Activated CD4-positive, CD25-positive, alpha-beta regulatory T cell treated with anti-CD3 and anti-CD28 coated beads, Interleukin-2, amount 50 U/mL, for 24 hours (primary cell): ENCODE measurements at places on chromosomes 3 and 15.

GRCh38 chr3:188154809-188155574 lies 1.0 kb downstream of the LPP start:
- no peak for ATAC-seq

- ATAC-seq: no peak
Observed at GRCh38 chr3:75687323-75687722, 23.2 kb downstream of the FRG2C start.

GRCh38 chr15:93759629-93760028 lies 471.7 kb upstream of the MCTP2 start:
- ATAC-seq: no peak

DNA sequence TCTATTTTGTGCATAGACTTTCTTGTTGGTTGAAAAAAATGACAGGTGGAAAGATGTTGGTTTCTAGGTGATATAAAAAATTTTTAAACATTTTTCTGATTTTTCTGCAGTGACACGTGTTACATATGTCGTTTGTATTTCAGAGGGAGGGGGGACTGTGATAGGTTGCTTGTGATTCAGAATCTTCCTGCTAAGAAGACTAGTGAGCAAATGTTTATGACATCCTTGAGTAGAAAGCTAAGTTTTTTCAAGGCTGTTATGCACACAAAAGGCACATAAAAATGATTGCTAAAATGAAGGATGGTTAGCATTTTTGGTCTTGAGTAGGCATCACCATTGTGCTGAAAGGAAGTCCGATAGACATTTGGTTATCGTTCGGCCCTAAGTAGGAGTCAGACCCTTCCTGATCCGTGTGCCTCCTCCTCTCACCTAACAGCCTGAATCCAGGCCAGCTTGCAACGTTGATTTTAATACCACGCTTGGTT lies 1.5 kb downstream of the ZNF639 start:
- no peak for ATAC-seq

GRCh38 chr3:86562090-86562489 lies 428.9 kb downstream of the VGLL3 start:
- no peak for ATAC-seq

DNA sequence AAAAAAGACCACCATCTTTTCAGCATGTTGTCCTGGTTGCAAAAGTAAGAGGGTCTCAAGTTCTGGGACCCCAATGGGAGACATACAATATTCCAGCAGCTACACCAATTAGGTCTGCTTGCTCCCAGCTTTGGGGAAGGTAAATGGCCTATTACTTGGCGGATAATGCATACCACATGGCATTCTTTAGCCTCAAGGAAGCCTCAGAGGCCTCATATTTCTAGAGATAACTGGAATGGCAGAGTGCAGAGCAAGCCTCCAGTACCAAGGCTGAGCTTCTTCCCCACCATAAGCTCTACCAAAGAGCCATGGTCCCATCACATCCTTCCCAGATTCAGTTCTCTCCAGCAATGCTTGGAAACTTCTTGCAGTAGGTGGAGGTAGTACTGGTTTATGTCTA lies 493.8 kb downstream of the SHQ1 start:
- ATAC-seq: no peak

DNA sequence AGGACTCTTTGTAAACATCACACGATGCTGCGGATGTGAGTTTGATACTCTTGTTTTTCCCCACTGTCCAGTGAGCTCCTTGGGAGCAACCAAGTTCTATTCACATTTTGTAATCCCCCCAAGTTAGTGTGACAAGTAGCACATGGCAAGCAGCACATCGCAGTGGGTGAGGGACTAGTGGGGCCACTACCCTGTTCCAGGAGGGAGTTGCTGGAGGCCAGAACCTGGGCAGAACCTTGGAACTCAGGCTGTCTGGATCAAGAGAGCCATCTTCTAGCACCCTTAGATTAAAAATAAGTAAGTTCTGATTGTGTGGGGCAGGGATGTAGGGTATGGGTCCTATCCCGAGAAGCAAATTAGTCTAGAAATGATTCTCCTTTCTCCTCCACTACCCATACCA lies 91.7 kb downstream of the CHRNA7 start:
- no peak for ATAC-seq

GRCh38 chr3:24378313-24378712 lies 116.3 kb downstream of the THRB start:
- no peak for ATAC-seq

DNA sequence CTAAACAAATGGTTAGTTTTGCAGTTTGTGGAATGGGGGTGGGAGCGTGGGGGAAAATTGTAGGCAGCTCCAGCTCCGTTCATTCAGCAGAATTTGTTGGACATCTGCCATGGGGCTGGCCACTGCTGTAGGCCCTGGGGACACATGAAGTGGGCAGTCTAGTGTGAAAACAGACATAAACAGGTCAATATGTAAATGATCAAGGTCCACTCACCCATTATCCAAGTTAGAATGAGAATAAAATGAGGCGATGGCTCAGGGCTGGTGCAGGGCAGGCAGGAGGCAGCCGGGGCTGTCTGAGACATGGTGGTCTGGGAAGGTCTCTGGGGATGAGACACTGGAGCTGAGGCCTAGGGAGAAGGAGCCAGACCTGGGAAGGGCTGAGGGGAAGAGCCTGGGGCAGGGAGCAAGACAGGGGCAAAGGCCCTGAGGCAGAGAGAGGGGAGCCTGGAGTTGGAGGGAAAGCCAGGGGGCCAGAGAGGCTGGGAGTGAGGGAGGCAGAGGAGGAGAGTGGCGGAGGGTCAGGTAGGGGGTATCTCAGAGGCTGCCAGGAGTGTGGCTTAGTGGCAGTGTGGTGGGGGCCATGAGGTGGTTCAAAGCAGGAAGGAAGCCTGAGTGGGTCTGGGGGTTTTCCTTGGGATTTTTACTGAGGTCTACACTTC lies 6.2 kb upstream of the SLC6A6 start:
- ATAC-seq: no peak

- ATAC-seq: no peak
Observed at GRCh38 chr3:100183608-100184125, 69.4 kb upstream of the FILIP1L start.
